Activated gamma-delta T cell treated with Interleukin-2 at 50 U/mL for 16 hours (primary cell): ENCODE measurements at places on chromosomes 1 and 21.

DNA sequence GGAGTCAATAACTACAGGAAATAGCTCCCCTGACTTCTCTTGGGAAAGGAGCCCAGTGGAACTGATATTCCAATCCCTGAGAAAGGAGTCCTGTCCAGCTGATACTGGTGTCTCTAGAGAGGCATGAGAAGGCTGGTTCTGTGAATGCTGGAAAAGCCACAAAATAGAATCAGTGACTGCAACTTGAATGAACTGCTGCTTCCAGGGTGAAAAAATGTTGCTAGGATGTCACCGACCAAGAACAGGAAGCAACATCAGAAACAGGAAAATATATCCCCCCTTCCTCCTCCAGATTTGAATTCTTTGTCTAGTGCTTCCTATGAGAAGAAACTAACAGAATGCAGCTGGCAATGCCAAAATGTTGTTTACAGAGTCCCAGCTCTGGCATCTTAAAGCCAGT is 269.3 kb upstream of the LYPLAL1 start:
- DNase-seq: no peak

DNA sequence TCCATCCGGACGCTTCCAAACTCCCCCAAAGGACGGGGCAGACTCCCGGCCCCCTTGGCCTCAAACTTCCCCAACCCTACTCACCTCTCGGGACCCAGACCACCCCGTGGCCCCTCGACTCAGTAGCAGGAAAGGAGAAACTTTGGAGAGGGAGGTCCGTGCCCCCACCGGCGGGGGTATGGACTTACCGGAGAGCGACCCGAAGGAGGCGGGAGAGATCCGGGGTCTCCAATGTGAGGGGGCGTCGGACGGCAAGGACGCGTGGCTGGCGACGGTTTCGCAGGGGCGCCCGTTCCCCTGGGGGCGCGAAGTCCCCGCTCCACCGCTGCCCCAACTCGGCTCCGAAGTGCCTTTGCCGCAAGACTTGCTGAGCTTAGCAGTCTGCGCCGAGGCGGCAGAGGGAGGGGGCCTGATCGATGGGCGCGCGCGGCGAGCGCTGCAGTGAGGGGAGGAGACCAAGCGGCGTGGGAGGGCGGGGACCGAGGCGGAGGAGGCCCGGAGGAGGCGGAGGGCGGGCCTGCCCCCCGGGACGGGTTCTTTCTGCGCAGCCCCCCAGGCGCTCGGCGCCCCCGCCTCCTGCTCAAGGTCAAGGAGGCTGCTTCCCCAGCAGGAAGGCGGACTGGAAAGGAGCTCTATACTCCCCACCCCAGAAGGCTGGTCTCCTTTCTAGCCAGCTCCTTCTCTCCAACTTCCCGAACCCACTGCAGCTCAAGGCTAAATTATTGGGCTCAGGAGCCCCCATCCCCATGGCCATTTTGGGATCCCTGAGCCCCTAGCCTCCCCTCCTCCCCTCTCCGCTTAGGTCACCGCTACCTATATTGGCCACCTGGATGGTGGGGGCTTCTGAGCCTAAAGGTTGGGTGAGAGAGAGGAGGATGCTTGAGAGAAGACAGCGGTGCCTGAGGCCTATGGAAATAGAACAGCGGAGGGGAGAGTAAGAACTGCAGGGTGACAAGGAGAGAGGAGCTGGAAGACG is at the start of gene SYT2:
TSS of gene SYT2 (minus strand) at position 385 of the 976 bp plus-strand sequence. CDS start 104,682 bp downstream, outside the sequence.
- no peak for DNase-seq

- DNase-seq: no peak
Measured at GRCh38 chr1:221327954-221328353, 413.9 kb downstream of the DUSP10 start.

GRCh38 chr1:72336776-72337175 is 54.4 kb upstream of the NEGR1 start:
- DNase-seq: no peak

DNA sequence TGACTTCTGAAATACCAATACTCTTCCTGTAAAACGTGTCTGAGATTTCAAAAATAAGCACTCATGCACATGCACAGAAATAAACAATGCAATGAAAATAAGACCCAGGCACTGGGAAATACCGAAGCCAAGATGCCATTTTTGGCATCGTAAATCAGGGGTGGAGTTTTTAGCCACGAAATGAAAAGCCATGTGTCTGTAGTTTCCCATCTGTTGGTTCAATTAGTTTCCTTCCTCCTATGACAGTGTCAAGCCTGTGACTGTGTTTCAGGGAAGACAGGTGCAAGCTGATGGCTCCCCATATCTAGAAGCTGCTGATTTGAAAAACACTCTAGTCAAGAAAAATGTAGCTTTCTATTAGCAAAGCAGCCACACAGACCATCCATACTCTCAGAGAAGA is 480.4 kb upstream of the CAMK1G start:
- DNase-seq: no peak

GRCh38 chr21:39660191-39660980 is 47.6 kb downstream of the B3GALT5 start:
- no peak for DNase-seq
